ENCODE measurements at places on chromosomes 11 and 22.

GRCh38 chr11:8586184-8586583 lies 7.8 kb downstream of the STK33 start:
- no peak for DNase-seq

GRCh38 chr11:69819541-69820070 lies 390 bp upstream of the FGF3 start:
- DNase-seq = no peak

- DNase-seq = no peak
These were observed 144.6 kb downstream of the KIF18A start for GRCh38 chr11:27963370-27963769.

DNA sequence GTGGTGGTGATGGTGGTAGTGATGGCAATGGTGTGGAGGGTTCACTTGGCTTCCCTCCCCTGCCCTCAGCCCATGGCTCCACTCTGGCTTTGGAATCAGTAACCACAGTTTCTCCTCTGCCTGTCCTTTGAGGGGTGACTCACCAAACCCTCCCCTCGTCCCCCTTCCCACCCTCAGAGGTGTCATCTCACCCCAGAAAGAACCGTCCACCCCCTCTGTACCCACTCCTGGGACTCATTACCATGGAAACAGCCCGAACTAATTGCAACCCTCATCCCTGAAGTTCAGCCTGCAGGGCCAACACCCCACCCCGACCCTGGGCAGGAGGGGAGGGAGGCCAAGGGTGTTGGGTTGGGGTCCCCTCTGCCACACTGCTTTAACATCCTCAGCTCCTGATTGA lies 26.6 kb downstream of the PHLDB1 start:
- no peak for DNase-seq
